CD4-positive, alpha-beta T cell (primary cell): ENCODE measurements at places on chromosomes 4 and X. TPM values are rescaled to one million over a fixed set of nuclear protein-coding genes. Genes with fewer than 3 reads are reported as not detected.

- DNase-seq, result no peak
- no peak overlapping the region for H3K4me3 ChIP-seq
- no peaks in the 10 kb centered on the region for H3K36me3 ChIP-seq
- no peaks in the 10 kb centered on the region for H3K4me1 ChIP-seq
These were observed 538.7 kb upstream of the SMIM31 start for GRCh38 chr4:164215113-164215741.

- H3K36me3 ChIP-seq, result peaks cover 31% of the 10 kb centered on the region
- peaks cover 32% of the 10 kb centered on the region for H3K4me1 ChIP-seq
- H3K4me3 ChIP-seq, result no peak overlapping the region
These were observed 62.8 kb downstream of the FAM193A start for GRCh38 chr4:2599304-2599654.

- no peak overlapping the region for H3K27ac ChIP-seq
- no peaks in the 10 kb centered on the region for H3K27me3 ChIP-seq
- no peaks in the 10 kb centered on the region for H3K4me1 ChIP-seq
- no peak overlapping the region for H3K4me3 ChIP-seq
- no peak for DNase-seq
These were observed 173.0 kb downstream of the SPCS3 start for GRCh38 chr4:176492646-176493302.

DNA sequence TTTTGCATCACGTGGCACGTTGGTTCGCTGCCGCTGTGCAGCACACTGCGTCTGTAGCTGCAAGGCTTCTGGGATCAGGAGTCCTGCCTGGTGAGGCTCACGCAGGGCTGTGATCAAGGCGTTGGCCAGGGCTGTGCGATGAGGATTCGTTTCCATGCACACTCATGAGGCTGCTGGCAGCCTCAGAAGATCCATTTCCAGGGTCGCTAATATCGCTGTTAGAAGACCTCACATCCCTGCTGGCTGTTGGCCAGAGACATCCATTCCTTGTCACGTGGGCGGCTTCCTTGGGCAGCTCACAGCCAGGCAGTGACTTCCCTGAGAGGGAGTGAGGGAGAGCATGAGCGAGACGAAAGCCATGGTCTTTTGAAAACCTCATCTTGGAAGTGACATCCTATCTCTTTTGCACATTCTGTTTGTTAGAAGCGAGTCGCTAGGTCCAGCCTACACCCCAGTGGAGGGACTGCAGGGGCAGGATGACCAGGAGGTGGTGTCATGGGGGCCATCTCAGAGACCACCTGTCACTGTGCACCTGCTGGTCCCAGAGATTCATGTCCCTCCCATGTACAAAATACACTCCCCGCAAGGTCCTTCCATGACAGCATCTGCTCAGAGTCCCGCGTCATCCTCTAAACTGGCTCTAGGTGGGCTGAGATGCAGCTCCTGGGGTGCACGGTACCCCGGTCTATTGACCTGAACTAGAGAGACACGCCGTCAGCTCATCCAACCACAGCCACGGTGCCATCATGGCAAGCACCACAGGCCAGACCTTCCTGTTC lies 12.2 kb downstream of the RGS12 start:
- H3K27me3 ChIP-seq, result no peaks in the 10 kb centered on the region
- no peaks in the 10 kb centered on the region for H3K36me3 ChIP-seq
- H3K27ac ChIP-seq, result no peak overlapping the region
- DNase-seq, result no peak

GRCh38 chrX:106397788-106398538 lies 213.8 kb upstream of the RADX start:
- no peak overlapping the region for H3K27ac ChIP-seq
- H3K4me1 ChIP-seq, result no peaks in the 10 kb centered on the region
- no peaks in the 10 kb centered on the region for H3K27me3 ChIP-seq
- no peak overlapping the region for H3K4me3 ChIP-seq
- no peaks in the 10 kb centered on the region for H3K36me3 ChIP-seq

- H3K4me1 ChIP-seq, result no peaks in the 10 kb centered on the region
- DNase-seq, result no peak
- H3K27ac ChIP-seq, result no peak overlapping the region
- H3K36me3 ChIP-seq, result no peaks in the 10 kb centered on the region
These were observed 38.9 kb upstream of the RBPJ start for GRCh38 chr4:26281881-26282280.

GRCh38 chr4:189940178-189941004 lies at the start of gene FRG1:
Gene FRG1 (plus strand): TSS chr4:189940872. CDS start chr4:189941010, 138 bp downstream.
- H3K27me3 ChIP-seq, result no peaks in the 10 kb centered on the region
- H3K36me3 ChIP-seq, result no peaks in the 10 kb centered on the region
- H3K27ac ChIP-seq, result peak within 1 kb of the TSS; percentile 89
- DNase-seq, result peak; percentile 99
- peaks cover 14% of the 10 kb centered on the region for H3K4me1 ChIP-seq

DNA sequence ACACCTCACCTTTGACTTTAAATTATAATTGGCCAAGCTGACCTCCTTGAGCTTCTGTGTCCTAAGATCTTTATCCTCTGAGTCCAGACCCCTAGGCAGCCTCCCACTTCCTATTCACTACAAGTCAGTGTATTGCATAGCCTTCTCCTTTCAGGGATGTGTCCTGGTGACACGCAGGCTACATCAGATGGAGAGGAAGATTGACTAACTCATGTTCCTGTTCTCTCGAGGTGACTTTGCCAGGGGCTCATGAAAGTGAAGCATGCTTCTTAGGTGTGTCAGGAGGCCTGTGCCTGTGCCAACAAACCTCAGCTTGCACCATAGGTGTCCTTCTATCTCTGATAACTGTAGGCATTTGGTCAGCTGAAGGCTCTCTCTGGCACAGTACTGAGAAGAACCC lies 195.7 kb upstream of the HS3ST1 start:
- H3K36me3 ChIP-seq, result no peaks in the 10 kb centered on the region
- H3K27me3 ChIP-seq, result no peaks in the 10 kb centered on the region
- H3K27ac ChIP-seq, result no peak overlapping the region
- no peaks in the 10 kb centered on the region for H3K4me1 ChIP-seq
- no peak for DNase-seq
- H3K4me3 ChIP-seq, result no peak overlapping the region

GRCh38 chrX:108245462-108245861 lies 153.9 kb downstream of the ATG4A start:
- H3K27me3 ChIP-seq, result no peaks in the 10 kb centered on the region
- no peak for DNase-seq
- no peaks in the 10 kb centered on the region for H3K4me1 ChIP-seq
- H3K36me3 ChIP-seq, result no peaks in the 10 kb centered on the region
- no peak overlapping the region for H3K4me3 ChIP-seq

DNA sequence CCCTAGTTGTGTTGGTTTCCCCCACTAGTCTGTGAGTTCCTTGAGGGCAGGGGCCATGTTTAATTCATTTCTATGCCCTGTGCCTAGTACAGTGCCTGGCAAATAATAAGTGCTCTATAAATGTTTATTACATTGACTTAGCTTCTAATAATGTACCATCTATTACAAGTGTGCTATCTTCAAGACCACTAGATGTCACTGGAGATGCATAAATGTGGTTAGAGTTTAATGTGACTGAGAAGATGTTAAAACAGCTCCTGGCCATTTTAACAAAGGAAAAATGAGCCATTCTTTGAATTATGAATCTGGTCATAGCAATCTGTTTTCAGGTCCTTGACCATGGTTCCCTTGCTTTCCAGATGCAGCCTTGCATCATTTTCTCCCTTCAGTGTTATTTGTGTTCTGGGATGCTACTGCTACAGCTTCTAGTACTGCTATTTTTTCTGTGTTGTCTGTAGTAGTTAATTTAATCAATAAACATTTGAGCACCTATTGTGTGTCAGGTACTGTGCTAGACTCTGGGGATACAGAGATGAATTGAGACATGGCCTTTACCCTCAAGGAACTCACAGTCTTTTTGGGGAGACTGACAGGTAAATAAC lies 43.2 kb downstream of the SLC9A6 start:
- peaks cover 22% of the 10 kb centered on the region for H3K36me3 ChIP-seq
- peak; percentile 69 for DNase-seq
- H3K4me1 ChIP-seq, result no peaks in the 10 kb centered on the region
- no peak overlapping the region for H3K27ac ChIP-seq

DNA sequence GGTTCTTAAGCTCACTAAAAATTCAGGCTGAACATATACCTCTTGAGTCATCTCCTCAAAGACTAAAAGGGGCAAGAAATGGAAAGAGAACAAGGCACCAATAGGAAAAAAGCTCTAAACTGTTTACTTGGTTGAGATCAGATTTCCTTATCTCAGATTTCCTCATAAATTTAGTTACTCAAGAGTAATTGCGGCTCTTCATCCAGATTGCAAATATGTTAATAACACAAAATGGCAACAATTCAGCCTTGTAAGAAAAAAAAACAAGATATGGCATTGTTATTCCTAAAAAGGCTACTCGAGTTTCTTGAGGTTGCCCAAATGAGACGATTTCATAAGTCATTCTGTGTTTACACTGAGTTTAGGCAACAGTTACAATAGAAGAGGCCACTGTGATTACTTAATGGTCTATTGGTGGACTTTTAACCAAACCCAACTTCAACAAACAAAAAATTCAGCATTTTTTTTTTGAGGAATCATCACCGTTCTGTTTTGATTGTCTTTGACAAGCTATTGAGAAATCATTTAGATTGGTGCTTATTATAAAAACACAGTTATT lies 97.9 kb upstream of the PDHA1 start:
- no peak overlapping the region for H3K4me3 ChIP-seq
- no peaks in the 10 kb centered on the region for H3K27me3 ChIP-seq
- no peak for DNase-seq
- H3K4me1 ChIP-seq, result no peaks in the 10 kb centered on the region
- H3K36me3 ChIP-seq, result no peaks in the 10 kb centered on the region

CLCN4 gene
- total RNA-seq, result not detected

MCF2 gene
- 0.89 TPM for total RNA-seq

HOPX gene
- total RNA-seq, result 4.3 TPM

ASB11 gene
- total RNA-seq, result not detected

DNA sequence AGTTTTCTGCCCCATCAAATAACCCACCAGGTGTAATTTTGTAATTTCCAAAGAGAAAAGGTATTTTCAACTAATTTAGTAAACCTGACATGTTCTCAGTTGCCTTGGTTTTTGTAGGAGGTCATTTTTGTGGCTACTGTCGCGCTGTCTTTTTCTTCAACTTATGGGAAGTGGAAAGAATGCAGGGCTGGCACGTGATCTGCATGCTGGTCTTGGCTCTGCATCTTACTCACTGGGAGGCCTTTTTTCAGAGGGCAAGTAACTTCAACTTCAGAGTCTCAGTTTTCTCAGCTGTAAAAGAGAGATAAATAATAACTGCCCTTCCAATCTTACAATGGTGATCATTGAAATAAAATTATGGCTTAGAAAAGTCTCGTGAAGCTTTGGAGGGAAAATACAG lies 109.9 kb upstream of the SMIM10 start:
- H3K27ac ChIP-seq, result no peak overlapping the region
- no peaks in the 10 kb centered on the region for H3K4me1 ChIP-seq
- no peak for DNase-seq
- H3K4me3 ChIP-seq, result no peak overlapping the region
- no peaks in the 10 kb centered on the region for H3K27me3 ChIP-seq
- no peaks in the 10 kb centered on the region for H3K36me3 ChIP-seq

DNA sequence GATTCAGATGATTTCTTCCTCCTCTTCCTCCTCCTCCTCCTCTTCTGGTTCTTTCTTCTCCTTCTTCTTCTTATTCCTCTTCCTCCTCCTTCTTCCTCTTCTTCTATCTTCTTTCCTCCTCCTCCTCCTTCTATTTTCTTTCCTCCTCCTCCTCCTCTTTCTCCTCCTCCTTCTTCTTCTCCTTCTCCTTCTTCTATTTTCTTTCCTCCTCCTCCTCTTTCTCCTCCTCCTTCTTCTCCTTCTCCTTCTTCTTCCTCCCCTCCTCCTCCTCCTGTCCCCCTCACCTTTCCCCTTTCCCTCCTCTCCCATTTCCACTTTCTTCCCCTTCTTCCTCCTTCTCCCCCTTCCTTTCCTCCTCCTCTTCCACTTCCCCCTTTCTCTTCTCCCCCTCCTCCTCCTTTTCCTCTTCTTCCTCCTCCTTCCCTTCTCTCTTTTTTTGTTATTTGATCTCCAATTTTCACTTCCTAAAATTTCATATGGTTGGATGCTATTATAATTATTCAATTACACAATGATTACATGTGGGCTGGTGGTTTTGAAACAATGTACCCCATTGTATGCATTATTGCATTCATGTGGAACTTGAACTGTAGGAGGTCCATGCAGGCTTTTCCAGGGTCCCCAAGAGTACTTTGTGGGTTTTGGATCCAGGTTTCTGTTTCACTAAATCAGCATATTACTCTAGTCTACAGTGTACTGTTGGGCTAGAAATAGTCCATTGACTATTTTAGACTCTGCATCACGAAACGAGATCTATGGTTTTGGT lies 68.1 kb downstream of the SORBS2 start:
- H3K36me3 ChIP-seq, result no peaks in the 10 kb centered on the region
- no peak for DNase-seq
- no peak overlapping the region for H3K27ac ChIP-seq
- no peak overlapping the region for H3K4me3 ChIP-seq

CAPN6 gene
- total RNA-seq, result not detected

GRCh38 chr4:67332627-67333026 lies 212.7 kb downstream of the CENPC start:
- no peak overlapping the region for H3K27ac ChIP-seq
- DNase-seq, result no peak
- H3K36me3 ChIP-seq, result no peaks in the 10 kb centered on the region
- no peak overlapping the region for H3K4me3 ChIP-seq

- no peaks in the 10 kb centered on the region for H3K27me3 ChIP-seq
- no peaks in the 10 kb centered on the region for H3K4me1 ChIP-seq
- H3K4me3 ChIP-seq, result no peak overlapping the region
These were observed 65.7 kb downstream of the RBM47 start for GRCh38 chr4:40564004-40564403.

GRCh38 chrX:42519666-42520231 lies 258.2 kb downstream of the PPP1R2C start:
- no peaks in the 10 kb centered on the region for H3K27me3 ChIP-seq
- H3K4me1 ChIP-seq, result no peaks in the 10 kb centered on the region
- H3K36me3 ChIP-seq, result no peaks in the 10 kb centered on the region
- H3K27ac ChIP-seq, result no peak overlapping the region
- no peak overlapping the region for H3K4me3 ChIP-seq
- DNase-seq, result no peak
